Left ventricle myocardium inferior (tissue), 1 donor: ENCODE measurements at places on chromosomes 7 and 10. TPM values are rescaled to one million over a fixed set of nuclear protein-coding genes. Genes with fewer than 3 reads are reported as not detected.

- peak; percentile 70 for DNase-seq
- H3K4me1 ChIP-seq = peaks cover 67% of the 10 kb centered on the region
- no peaks in the 10 kb centered on the region for H3K27me3 ChIP-seq
- no peak overlapping the region for H3K4me3 ChIP-seq
These were observed 35.8 kb downstream of the DDIT4 start for GRCh38 chr10:72309290-72310240.

GRCh38 chr7:13258386-13258785 is 571.0 kb downstream of the ARL4A start:
- H3K4me3 ChIP-seq = no peak overlapping the region
- no peak overlapping the region for H3K27ac ChIP-seq
- DNase-seq = no peak

DNA sequence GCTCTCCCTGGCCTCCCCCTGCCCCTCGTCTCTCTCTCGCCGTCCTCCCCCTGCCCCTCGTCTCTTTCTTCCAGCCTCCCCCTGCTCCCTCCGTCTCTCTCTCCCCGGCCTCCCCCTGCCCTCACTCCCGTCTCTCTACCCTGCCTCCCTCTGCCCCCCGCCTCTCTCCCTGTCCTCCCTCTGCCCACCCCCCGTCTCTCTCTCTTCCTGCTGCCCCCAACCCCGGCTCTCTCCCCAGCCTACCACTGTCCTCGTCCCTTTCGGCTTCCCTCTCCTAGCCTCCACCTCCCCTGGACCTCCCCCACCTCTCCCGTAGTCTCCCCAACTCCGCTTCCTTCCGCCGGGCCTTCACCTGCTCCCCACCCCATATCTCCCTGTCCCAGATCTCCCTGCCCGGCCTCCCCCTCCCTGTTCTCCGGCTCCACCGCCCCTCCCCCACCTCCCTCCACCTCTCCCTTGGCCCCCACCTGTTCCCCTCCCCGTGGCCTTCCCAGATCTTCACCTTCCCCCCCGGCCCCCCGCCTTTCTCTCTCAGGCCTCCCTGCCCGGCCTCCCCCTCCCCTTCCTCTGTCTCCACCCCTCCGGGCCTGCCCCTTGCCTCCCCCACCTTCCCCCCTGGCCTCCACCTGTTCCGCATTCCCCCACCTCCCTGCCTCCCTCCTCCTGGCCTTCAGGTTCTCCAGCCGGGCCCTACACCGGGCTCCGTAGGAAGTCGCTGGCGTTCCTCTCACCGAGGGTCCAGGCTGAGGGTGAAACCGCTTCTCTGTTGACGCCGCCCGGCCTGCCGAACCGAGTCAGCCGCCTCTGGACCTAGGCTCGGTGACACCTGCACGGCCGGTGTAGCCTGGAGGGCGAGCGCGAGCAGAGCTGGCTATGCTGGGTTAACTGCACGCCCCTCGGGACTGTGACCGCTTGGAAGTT is 1.2 kb downstream of the GET4 start:
- peak overlapping the region; percentile 94 for H3K4me3 ChIP-seq
- peak overlapping the region; percentile 95 for H3K27ac ChIP-seq
- DNase-seq = no peak
- H3K27me3 ChIP-seq = no peaks in the 10 kb centered on the region
- peaks cover 22% of the 10 kb centered on the region for H3K36me3 ChIP-seq
- H3K4me1 ChIP-seq = peaks cover 86% of the 10 kb centered on the region

DNA sequence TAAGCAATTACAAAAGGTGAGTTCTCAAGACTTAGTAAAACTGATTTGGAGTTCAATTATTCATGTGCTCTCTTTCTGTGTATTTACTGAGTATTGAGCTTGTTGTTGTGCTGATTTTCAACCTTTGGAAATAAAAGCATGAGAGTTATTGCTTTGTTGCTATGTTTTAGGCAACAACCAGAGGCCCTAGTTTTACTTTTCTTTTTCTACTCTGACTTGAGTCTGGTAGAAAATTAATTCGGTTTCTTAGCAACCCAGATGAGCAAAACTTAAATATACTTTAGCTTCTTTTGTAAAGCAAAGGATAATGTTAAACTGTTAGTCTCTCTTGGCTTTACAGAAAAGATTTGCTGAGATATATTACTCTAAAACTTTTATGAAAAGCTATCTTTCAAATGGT is 66.4 kb upstream of the SCIN start:
- no peaks in the 10 kb centered on the region for H3K4me1 ChIP-seq
- no peak for DNase-seq
- no peak overlapping the region for H3K27ac ChIP-seq
- H3K4me3 ChIP-seq = no peak overlapping the region
- H3K36me3 ChIP-seq = no peaks in the 10 kb centered on the region
- H3K27me3 ChIP-seq = no peaks in the 10 kb centered on the region

GRCh38 chr10:49613882-49614241 is at the start of gene CHAT:
CHAT (plus strand) TSS chr10:49614037; CDS start chr10:49614190, 153 bp downstream.
- DNase-seq = no peak
- no peak within 1 kb of the TSS for H3K27ac ChIP-seq
- peaks cover 31% of the 10 kb centered on the region for H3K4me1 ChIP-seq
- no peak within 1 kb of the TSS for H3K4me3 ChIP-seq

DNA sequence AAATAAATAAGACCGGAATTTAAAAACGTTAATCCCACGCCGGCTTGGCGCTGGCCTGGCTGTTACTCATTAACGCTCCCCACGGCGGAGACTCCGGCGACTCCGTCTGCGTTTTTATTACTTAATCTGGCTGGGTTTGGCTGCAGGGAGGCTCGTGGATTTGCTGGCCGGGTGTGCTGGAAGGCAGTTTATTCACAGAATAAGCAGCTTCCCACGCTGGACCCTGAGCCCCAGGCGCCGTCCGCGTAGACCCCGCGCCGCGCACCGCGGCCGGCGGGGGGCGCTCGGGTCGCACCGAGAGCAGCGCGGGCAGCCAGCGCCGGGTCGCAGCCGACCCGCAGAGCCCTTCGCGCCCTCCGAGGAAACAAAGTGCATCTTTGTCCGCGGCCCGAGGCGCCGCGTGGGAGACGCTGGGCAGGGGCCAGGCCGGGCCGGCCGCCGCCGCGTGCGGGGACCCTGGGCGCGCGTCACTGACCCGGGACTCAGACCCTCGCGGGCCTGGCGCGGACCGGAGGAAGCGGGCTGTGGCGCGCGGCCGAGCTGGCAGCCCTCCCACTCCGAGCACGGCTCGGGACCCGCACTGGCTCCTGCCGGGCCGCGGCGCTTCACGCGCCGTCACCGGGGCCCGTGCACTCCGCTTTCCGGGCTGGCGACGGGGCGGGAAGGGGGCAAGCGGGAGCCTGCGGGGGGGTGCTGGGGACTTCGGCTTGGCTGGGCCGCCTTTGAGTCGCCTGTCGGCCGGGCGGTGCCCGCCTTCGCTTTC is 587 bp upstream of the GRK5 start:
- no peaks in the 10 kb centered on the region for H3K27me3 ChIP-seq
- peak overlapping the region; percentile 97 for H3K27ac ChIP-seq
- no peaks in the 10 kb centered on the region for H3K36me3 ChIP-seq
- peaks cover 58% of the 10 kb centered on the region for H3K4me1 ChIP-seq
- peak overlapping the region; percentile 97 for H3K4me3 ChIP-seq
- DNase-seq = peak; percentile 77

DNA sequence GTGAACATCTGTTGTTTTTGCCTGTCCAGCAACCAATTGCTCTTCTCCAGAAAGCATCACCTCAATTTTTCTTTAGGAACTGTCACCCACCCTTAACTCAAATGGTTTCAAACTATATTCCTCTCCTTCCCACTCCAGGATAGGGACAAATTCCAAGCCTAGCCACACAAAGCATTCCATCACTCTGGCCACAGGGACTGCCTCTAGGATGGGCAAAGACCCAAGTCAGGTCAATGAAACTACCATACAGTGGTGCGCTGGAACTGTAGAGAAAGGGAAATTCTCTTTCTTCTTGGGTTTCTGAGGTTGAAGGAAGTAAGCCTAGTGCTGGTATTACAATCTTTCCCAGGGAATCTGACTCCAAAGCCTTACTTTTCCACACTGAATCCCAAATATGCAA is 3.6 kb downstream of the MICU1 start:
- peaks cover 24% of the 10 kb centered on the region for H3K4me1 ChIP-seq
- H3K27me3 ChIP-seq = no peaks in the 10 kb centered on the region
- H3K27ac ChIP-seq = no peak overlapping the region
- DNase-seq = no peak
- no peak overlapping the region for H3K4me3 ChIP-seq
- no peaks in the 10 kb centered on the region for H3K36me3 ChIP-seq

DNA sequence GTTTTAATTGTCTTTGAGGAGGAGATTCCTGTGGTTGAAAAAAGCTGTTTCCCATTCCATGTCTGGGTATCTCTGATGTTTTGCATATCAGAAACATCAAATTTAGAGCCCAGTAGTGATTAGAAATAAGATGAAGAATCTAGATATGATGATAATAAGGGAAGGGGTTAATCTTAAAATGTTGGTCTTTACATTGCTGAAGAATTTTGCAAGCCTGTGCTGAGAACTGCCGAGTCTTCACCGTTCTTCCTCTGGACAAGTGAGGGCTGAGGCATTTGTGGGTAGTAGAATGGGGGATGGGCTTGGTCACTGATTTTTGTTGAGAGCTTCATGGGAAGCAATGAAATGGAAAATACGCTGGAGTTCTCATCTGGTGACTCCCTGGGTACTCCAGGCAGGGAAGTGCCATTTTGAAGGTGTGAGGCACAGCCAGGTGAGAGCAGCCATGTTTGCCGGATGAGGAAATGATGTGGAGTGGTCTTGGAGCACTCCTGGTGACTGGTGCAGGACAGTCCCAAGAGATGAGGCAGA is 10.2 kb downstream of the TCF7L2 start:
- peaks cover 77% of the 10 kb centered on the region for H3K4me1 ChIP-seq
- DNase-seq = no peak
- H3K27me3 ChIP-seq = no peaks in the 10 kb centered on the region
- no peak overlapping the region for H3K27ac ChIP-seq
- H3K36me3 ChIP-seq = no peaks in the 10 kb centered on the region

DNA sequence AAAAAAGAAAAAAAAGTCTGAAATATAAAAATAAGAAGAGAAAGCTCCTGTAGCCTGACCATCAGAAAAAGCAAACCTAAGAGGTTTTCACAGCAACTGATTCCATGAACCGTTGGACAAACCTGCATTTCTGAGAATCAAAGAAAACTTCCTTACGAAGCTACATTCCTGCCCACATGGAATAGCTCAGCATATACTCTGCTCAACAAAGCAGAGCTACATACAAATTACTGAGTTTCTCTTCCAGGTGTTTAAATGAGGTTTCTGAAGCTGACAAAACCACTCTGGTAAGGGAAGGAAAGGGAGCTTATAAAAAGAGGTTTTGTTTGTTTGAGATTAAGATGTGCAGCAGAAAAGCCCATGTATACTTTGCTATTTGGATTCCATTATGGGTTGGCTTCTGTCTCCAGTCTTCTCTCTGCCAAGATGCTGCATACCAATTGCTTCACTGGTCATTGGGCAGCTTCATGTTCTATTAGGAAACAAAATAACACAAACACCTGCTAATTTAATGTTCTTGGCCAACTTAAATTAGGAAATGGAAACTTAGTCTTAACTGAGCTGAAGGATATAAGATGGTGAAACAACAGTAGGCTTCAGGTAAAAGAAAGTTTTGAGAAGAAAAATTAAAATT is 314.1 kb downstream of the LRRTM3 start:
- H3K4me3 ChIP-seq = no peak overlapping the region
- H3K4me1 ChIP-seq = peaks cover 12% of the 10 kb centered on the region

- H3K36me3 ChIP-seq = no peaks in the 10 kb centered on the region
- peaks cover 8% of the 10 kb centered on the region for H3K4me1 ChIP-seq
- no peak overlapping the region for H3K27ac ChIP-seq
- H3K4me3 ChIP-seq = peak overlapping the region; percentile 36
- H3K27me3 ChIP-seq = peaks cover 73% of the 10 kb centered on the region
These were observed 61.9 kb upstream of the NKX6-2 start for GRCh38 chr10:132847856-132848255.

DNA sequence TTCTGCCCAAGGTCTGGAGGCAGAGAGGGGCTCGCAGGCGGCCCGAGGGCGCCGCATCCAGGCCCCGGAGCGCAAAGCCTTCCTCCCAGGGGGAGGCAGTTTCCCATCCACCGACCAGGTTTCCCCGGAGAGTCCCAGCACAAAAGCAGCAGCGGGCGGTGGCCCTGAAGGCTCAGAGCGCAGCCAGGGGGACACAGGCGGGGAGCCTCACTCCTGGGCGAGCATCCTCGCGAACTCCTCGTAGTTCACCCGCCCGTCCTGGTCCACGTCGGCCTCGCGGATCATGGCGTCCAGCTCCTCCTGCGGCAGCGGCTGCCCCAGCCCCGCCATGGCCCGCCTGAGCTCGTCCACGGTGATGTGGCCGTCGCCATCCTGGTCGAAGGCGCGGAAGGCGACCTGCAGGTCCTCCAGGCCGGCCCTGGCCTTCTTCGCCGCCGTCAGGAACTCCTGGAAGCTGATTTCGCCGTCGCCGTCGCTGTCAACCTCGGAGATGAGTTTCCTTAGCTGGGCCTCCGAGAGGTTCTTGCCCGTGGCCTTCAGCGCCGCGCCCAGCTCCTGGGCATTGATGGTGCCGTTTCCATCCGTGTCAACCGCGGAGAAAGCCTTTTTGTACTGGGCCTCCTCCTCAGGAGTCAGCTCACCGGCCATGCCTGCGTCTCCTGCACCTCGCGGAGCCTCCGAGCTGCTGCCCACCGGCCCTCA is 428 bp downstream of the CALML5 start:
- peaks cover 17% of the 10 kb centered on the region for H3K27me3 ChIP-seq
- no peaks in the 10 kb centered on the region for H3K4me1 ChIP-seq
- DNase-seq = no peak
- H3K4me3 ChIP-seq = no peak overlapping the region

- no peak for DNase-seq
- H3K4me3 ChIP-seq = no peak overlapping the region
- no peaks in the 10 kb centered on the region for H3K36me3 ChIP-seq
These were observed 347.9 kb downstream of the GRID1 start for GRCh38 chr10:86018735-86019058.

GRCh38 chr10:47289921-47290320 is 10.1 kb upstream of the GDF10 start:
- H3K4me1 ChIP-seq = peaks cover 12% of the 10 kb centered on the region
- H3K36me3 ChIP-seq = no peaks in the 10 kb centered on the region
- no peak for DNase-seq
- peaks cover 11% of the 10 kb centered on the region for H3K27me3 ChIP-seq

DNA sequence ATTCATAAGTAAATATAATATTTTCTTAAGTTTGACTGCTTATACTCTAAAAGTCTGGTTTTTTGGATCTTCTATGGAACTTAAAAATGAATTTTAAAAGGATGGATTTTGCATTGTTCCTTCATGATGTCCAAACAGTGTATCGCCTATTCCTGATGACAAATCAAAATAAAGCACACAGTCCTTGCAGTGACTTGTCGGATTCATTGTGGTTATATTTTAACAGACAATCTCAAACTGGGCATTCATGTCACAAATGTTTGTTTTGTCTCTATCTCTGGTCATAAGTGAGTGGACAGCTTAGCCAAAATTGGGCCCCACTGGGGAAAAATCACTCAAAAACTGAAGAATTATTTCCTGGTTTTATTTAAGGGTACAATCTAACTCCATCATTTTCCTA is 74.8 kb downstream of the LMBR1 start:
- H3K27me3 ChIP-seq = no peaks in the 10 kb centered on the region
- no peak overlapping the region for H3K4me3 ChIP-seq
- no peaks in the 10 kb centered on the region for H3K4me1 ChIP-seq
- H3K27ac ChIP-seq = no peak overlapping the region
- DNase-seq = no peak
- H3K36me3 ChIP-seq = peaks cover 10% of the 10 kb centered on the region

PDE6C gene
- not detected for total RNA-seq

CPA2 gene
- total RNA-seq = not detected

PGAM2 gene
- total RNA-seq = 671 TPM

NRCAM gene
- total RNA-seq = 0.14 TPM
